ENCODE measurements at places on chromosomes 5 and 9. TPM values are rescaled to one million over a fixed set of nuclear protein-coding genes. Genes with fewer than 3 reads are reported as not detected.

DNA sequence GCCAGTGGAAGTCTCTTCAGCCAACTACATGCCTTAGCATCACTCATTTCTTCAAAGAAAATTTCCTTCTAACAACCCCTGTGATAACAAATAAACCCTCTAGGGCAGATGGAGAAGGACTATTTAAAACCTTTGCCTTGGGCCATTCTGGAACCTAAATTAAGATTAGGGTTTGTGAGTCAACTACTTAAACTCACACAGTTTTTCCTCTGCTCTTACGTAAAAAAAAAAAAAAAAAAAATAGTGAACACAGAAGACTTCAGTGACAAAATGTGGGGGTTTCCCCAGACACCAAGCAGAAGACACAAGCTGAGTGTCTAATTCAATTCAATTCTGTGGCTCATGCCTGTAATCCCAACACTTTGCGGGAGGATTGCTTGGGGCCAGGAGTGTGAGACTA is 65.8 kb upstream of the ERCC6L2 start:
- DNase-seq: no peak

DNA sequence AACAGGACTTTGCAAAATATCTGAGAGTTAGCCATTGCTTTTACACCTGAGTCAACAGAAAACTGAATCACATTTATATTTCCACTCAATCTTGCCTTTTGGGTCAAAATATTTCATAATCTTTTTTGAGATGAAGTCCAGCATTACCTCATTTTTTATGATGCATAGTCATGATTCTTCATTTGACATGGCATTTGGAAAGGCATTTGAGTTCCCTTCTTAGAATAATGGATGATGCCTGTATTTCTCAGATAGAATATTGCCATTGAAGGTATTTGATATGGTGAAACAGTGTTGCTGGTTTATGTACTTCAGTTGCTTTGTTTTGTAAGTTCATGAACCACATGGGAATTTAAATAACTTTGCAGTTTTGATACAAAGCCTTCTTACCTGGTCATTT is 180.4 kb downstream of the PRR16 start:
- DNase-seq: no peak

GRCh38 chr9:116137581-116137980 is 16.0 kb upstream of the PAPPA start:
- DNase-seq: no peak

DNA sequence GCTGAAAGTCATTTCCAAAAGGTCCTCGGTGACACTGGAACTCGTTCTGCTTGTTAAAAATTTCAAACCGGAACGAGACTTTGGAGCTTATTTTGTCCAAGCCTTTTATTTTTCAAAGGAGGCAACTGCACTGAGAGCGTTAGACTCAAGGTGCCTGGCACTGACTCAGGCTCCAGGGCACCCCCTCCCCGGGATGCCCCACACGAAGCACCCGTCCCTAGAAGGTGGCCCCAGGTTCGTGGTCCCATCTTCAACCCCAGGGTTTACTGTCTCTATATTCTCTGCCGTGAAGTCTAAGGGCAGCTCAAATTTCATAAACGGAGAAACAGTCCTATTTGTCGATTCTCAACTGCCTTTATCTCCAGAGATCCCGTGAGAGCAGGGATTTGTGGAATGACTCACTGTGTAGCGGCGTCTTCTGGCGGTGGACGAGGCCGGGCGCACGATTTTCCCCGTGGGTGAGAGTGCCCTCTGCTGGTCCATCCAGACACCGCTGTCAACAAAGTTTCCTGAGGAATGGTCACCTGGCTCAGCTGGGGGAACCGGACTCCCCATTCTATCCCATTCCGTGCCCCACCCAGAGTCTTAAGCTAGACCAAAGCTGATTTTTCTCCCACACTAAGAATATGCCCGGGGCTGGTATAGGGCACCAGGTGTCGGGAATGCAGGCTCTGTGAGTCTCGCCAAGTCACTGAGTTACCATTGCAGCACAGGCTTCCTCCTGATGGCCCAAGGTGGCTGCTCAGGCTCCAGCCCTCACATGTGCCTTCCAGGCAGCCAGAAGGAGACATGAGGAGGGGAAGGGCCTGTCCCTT is 27.1 kb upstream of the SLC6A19 start:
- DNase-seq: no peak

GRCh38 chr9:104841601-104842141 is 77.7 kb downstream of the NIPSNAP3B start:
- DNase-seq: no peak

GRCh38 chr9:137724818-137725240 is 106.0 kb downstream of the EHMT1 start:
- DNase-seq: no peak

- DNase-seq: no peak
Measured at GRCh38 chr9:121350993-121351561, 19.0 kb downstream of the STOM start.

DNA sequence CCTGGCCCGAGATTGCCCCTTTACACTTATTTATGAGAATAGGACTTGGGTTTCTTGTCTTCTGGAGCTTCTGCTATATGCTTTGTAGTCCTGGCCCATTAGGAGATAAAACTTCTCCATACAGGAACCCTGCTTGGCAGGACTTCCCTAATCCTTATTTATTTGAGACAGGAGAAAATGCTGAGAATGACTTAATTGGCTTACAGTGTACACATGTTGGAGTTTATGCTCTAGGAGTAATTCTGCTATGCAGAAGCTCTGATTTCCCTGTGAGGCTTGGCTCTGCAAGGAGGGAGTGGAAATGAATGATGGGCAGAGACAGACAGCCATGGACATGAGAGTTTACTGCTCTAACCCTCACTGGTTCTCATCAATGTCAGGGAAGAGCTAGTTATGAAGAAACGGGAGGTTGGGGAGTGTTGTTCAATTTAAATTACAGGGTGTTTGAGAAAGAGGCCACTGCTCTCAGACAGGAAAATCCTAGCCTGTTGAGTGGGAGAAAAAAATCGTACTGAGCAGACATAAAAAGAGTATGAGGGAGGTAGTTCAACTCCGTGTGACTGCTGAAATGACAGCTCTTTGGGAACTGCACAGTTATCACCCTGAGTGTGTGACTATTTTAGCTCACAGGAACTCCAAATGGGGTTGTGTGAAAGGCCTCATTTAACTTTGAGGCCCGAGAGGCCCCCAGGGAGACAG is 37.5 kb downstream of the ACTBL2 start:
- no peak for DNase-seq

DNA sequence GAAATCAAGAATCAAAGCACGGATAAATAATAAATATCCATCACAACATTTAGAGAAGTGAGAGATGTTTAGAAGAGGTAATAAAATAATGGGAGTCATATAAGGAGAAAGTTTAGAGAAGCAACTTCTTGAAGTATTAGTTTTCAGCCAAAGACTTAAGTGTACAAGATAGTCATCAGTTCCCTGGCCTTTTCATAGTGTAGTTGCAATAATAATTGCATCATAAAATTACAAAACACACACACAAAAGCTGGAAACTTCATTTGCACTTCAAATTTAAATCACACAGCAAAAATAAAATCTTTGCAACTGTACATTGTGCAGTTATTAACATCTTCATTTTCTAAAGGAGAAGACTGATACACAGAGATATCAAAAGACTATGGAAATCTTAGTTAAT is 319.1 kb upstream of the RGMB start:
- DNase-seq: no peak

- no peak for DNase-seq
Measured at GRCh38 chr5:61048534-61048933, 103.5 kb downstream of the NDUFAF2 start.

DNA sequence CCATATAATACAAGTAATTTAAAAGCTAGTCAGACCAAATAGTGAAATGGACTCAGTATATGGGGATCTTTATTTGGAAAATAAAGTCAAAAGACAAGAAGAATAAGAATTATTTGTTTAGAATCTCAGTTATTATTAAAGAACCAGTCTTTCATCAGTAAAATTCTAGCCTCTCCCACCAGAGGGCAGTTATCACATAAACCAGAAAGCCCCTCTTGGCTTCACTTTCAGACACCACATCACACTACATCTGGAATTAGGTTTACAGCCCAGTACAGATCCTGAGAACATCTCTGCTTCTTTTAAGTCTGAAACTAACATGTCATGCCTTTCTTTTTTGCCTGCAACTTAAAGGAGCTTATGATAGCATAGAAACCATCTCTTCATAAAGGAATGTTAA is 12.2 kb upstream of the HSPB3 start:
- DNase-seq: no peak

GRCh38 chr9:137236238-137236935 is 4.7 kb upstream of the TUBB4B start:
- peak; percentile 86 for DNase-seq

GRCh38 chr9:129263836-129264235 is 85.8 kb upstream of the IER5L start:
- no peak for DNase-seq

- no peak for DNase-seq
Measured at GRCh38 chr5:171300358-171300757, 8.7 kb upstream of the TLX3 start.

DNA sequence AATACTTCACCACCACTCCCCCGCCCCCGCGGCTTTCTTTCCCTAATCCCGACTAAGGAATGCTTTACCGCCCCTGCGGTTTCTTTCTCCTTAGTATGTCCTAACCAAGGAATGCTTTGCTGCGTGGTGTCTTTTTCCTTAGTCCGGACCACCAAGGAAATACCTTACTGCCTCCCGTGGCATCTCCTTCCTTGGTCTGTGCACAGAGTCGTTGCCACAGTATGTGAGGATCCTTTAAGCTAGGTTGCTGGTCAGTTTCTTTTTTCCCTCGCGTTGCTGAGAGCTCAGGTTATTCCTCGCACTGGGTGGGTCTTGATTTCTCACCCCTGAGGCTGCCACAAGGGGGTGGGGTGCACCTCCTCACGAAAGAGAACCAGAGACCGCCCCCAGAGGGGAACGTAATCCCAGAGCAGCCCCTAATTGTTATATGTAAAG is 309.4 kb downstream of the NR3C1 start:
- DNase-seq: no peak

GRCh38 chr9:136826188-136826541 is 16.1 kb upstream of the AJM1 start:
- DNase-seq: no peak

DNA sequence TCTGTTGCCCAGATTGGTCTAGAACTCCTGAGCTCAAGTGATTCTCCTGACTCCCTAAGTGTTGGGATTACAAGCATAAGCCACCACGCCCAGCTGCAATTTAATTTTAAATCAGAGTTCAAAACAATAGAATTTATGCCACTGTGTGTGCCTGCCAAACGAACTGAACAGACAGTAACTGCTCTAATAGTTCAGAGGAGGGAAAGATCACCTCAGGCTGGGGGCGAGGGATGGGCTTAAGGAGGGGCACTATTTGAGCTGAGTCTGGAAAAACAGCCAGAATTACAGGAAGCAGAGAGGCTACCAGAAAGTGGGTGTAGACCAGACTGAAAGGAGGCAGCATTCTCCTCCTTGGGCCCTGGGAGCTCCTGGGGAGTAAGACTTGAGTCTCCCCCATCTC is 12.2 kb downstream of the NOL6 start:
- DNase-seq: no peak

DNA sequence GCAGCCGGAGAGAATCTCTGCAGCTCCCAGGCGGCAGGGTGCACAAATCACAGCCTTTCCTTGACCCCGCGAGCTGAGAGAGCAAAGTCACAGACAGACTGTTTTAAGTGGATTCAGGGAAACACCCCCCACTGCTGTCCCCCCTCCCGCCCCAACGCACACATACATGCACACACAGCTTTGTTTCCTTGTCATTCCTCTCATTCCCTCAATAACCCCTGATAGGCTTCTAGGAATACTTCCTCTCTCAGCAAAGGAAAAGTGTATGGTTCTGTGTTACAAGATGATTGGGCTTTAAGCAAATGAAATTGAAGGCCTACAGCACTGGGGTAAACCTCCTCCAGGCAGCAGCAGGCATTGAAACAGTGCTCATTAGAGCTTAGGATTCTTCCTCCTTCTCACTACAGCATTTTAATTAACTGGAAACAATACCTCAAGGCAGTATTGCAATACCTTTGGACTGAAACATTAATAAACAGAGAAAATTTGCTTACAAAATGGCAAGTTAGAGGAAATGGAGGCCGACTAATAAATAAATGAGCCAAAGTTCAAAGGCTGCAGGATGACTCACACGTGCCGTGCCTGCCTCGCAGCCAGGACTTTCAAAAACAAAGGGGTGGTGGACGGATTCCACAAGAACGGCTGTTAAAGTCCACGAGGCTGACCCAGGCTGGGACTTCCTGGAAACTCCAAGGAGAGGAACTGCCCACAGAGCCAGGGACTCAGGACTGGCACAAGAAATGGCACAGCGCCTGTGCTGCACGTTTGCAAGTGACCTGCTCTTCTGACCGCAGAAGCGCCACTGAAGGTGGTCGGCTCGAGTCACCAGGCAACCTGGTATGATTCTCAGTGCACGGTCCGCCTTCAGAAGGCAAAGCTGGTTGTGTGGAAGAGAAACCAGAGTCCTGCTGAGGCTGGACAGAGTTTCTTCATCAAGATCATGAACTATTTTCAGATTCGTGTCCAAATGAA is 236.2 kb downstream of the SYK start:
- DNase-seq: no peak

DNA sequence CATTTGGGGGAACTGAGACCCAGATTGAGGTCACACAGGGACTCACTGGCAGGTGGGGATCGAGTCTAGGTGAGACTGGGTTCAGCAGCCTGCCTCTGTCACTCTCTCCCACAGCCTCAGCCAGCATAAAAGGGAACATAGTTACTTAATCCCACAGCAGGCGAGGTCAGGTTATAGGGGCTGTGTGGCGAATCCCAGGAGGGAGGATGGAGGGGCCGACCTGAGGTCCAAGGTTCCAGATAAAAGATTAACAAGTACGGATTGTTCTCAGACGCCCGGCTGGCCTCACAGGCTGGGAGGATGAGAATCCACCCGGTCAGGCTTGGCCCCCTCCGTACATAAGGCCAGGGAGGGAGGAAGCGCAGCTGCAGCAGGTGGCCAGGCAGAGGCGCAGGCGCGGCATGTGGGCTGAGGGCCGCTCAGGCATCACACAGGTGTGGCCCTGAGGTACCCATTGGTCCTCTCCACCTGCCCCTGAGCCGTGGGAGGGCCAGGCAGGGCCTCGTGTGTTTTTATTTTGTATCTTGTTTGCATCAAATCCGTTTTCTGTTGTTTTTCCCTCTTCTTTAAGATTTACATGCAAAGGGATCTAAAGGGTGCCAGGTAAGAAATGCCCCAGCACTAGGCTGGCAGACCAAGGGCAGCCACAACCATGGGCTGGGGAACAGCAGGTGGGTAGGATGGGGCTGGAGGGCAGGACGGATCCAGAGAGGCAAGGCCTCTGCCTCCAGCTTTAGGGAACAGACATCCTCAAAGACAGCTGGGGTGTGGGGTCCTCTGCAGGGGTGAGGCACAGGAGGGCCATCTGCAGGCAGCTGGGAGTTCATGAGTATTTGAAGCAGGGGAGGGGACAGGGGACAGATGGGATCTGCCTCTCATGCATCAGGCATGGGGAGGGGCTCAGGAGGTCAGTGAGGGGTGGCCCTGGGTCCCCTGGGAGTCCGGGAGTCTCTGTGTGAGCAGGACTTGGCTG is 3.6 kb downstream of the SUSD3 start:
- no peak for DNase-seq

GRCh38 chr5:173295796-173296195 is 32.4 kb downstream of the STC2 start:
- no peak for DNase-seq

The DND1 gene
- 0.15 TPM for polyA plus RNA-seq

The NUP188 gene
- 24.8 TPM for polyA plus RNA-seq

The GLRA1 gene
- polyA plus RNA-seq: not detected

The CAMK2A gene
- polyA plus RNA-seq: not detected

The MRPS2 gene
- polyA plus RNA-seq: 48.9 TPM

The CDKN2B-AS1 gene
- not detected for polyA plus RNA-seq

The SPATA31C1 gene
- polyA plus RNA-seq: not detected

The ITK gene
- polyA plus RNA-seq: 245 TPM
